ENCODE measurements at places on chromosomes 3 and 15. TPM values are rescaled to one million over a fixed set of nuclear protein-coding genes. Genes with fewer than 3 reads are reported as not detected.

- peak overlapping the region; percentile 73 for H3K4me3 ChIP-seq
- DNase-seq = no peak
- H3K4me1 ChIP-seq = peaks cover 71% of the 10 kb centered on the region
- H3K36me3 ChIP-seq = peaks cover 4% of the 10 kb centered on the region
- H3K27me3 ChIP-seq = no peaks in the 10 kb centered on the region
- H3K27ac ChIP-seq = peak overlapping the region; percentile 95
Measured at GRCh38 chr3:190048932-190049441, 71.7 kb downstream of the P3H2 start.

DNA sequence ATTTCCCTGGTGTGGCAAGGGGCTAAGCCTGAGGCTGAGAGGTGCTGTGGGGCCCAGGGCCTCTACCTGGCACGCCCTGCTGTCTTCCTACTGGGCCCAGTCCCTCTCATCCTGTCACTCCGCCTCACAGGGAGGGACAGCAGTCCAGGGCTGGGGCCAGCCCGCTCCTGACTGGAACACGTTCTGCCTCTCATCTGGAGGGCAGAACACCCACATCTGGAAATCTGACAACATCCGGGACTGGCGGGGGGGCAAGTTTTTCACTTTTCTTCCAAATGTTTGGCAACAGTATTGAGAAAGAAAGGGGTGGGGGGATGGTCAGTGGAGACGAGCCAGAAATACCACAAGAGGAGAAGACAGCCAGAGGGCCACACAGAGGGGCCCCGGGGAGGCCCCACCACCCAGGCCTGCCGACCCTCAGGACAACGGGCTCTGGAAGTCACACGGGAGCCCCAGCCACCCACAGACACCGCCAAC is 1.8 kb upstream of the MYL3 start:
- H3K4me3 ChIP-seq = no peak overlapping the region
- peaks cover 2% of the 10 kb centered on the region for H3K4me1 ChIP-seq
- no peak overlapping the region for H3K27ac ChIP-seq
- DNase-seq = no peak
- peaks cover 5% of the 10 kb centered on the region for H3K27me3 ChIP-seq

- H3K4me1 ChIP-seq = peaks cover 40% of the 10 kb centered on the region
- H3K36me3 ChIP-seq = no peaks in the 10 kb centered on the region
- DNase-seq = no peak
- no peak overlapping the region for H3K4me3 ChIP-seq
Measured at GRCh38 chr3:66048051-66048395, 9.3 kb upstream of the MAGI1 start.

- H3K27me3 ChIP-seq = no peaks in the 10 kb centered on the region
- peak overlapping the region; percentile 55 for H3K4me3 ChIP-seq
- DNase-seq = no peak
- H3K27ac ChIP-seq = peak overlapping the region; percentile 83
Measured at GRCh38 chr3:11591391-11592282, 52.1 kb downstream of the VGLL4 start.

DNA sequence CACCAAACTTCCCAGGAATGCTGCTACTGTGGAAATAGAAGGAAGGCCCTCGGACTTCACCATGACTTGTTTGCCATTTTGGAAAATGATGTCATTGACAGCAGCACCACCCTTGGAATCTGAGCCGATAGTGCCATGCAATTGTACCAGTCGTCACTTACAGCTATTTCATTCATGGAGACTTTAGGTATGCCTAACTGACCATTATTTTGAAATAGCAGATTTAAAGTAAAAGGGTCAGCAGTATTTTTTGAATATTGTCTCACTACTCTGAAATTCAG is 66.0 kb upstream of the ARL8B start:
- no peak overlapping the region for H3K27ac ChIP-seq
- peaks cover 15% of the 10 kb centered on the region for H3K4me1 ChIP-seq
- H3K4me3 ChIP-seq = no peak overlapping the region
- no peaks in the 10 kb centered on the region for H3K36me3 ChIP-seq
- DNase-seq = no peak
- peaks cover 10% of the 10 kb centered on the region for H3K27me3 ChIP-seq

GRCh38 chr3:157255797-157256196 is 95.8 kb upstream of the CCNL1 start:
- DNase-seq = no peak
- H3K36me3 ChIP-seq = no peaks in the 10 kb centered on the region
- H3K4me3 ChIP-seq = no peak overlapping the region
- peaks cover 4% of the 10 kb centered on the region for H3K4me1 ChIP-seq
- no peaks in the 10 kb centered on the region for H3K27me3 ChIP-seq

PIGX gene
- 26.6 TPM for total RNA-seq

CAPN3 gene
- 5.1 TPM for total RNA-seq

DNA sequence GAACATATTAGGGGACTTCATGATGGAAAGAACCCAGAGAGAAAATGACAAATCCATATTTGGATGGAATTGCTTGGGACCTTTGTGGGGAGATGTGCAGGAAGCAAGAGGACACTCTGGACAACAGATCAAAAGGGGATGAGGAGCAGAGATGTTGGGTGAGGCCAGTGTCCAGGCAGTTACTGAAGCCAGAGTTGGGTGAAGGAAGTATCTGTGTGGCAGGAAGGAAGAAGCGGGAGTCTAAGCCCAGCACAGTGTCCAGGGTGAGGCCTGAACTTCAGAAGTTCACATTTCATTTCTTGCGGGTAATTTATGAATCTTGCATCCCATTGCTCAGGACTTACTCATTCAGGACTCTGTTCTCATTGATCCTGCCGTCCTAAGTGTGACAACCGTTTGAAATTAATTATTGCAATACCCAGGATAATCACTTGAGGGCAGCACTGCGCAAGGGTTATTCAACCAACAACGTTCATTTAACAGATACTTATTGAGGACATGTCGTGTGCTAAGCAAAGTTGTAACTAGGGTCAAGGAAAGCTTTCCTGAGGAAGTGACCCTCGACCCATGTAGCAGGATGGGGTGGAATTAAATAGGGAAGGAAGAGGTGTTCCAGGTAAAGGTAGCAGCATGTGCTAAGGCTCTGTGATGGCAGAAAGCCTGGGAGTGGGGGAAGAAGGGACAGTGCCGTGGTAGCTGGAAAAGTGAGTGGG is 61.3 kb upstream of the CMTM8 start:
- peaks cover 3% of the 10 kb centered on the region for H3K4me1 ChIP-seq
- no peak overlapping the region for H3K27ac ChIP-seq
- H3K4me3 ChIP-seq = no peak overlapping the region
- H3K36me3 ChIP-seq = peaks cover 2% of the 10 kb centered on the region

TRPC1 gene
- 16.6 TPM for total RNA-seq

DNA sequence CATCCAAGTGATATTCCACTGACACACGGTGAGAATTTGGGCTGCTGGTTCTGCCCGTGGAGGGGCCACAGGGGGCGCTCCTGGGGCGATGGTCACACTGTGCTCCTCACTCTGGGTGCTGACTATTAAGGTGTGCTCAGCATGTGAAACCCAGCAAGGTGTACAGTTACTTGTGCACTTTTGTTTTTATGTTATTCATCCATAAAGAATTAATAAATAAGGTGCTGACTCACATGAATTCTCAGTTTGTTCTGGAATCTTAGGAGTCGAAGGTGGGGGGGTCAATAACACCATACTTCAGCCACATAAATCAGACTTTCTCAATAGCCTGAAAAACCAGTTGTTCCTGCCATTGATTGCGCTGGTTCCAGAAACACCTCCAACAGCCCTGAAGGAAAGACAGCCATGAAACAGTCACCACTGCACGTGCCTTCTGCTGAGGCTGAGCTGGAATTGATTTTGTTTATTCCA is 53.5 kb upstream of the SPATA12 start:
- H3K4me3 ChIP-seq = no peak overlapping the region
- peak overlapping the region; percentile 77 for H3K27ac ChIP-seq
- H3K36me3 ChIP-seq = no peaks in the 10 kb centered on the region
- no peak for DNase-seq
- peaks cover 25% of the 10 kb centered on the region for H3K4me1 ChIP-seq

DNAH12 gene
- total RNA-seq = 0.08 TPM

DPP8 gene
- total RNA-seq = 34.2 TPM

IRAK2 gene
- total RNA-seq = 1.3 TPM

DNA sequence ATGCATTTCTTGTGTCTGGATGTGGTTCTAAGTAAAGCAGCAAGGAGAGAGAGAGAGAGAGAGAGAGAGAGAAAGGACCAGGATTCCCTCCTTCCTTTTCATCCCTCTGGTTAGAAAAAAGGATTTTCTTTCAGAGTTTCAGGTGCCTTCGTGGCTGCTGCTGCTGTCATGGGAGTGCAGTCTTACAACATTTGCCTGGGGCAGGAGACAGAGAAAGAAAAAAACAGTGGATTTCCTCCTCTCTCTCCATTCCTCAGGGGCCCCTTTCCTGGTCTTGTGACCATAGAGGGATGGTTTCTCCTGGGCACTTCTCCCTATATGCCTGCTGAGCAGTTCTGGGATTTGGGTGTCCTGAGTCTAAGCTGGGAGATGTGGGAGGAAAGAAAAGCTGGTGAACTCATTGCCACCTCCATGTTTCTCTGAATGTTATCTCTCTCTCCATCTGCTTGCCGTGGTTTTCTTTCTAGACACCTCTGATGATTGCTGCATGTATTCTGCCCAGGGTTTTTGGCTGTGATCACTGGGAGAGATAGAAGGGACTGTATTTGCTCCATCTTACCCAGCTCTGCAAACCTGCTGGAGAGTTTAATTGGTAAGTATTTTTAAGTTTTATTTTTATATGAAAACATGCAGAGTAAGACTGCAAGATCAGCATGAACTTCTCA is 142.4 kb upstream of the RGMA start:
- no peak overlapping the region for H3K4me3 ChIP-seq
- H3K27me3 ChIP-seq = no peaks in the 10 kb centered on the region
- H3K36me3 ChIP-seq = no peaks in the 10 kb centered on the region
- no peak for DNase-seq
- H3K27ac ChIP-seq = no peak overlapping the region

SLC9C1 gene
- not detected for total RNA-seq

DNA sequence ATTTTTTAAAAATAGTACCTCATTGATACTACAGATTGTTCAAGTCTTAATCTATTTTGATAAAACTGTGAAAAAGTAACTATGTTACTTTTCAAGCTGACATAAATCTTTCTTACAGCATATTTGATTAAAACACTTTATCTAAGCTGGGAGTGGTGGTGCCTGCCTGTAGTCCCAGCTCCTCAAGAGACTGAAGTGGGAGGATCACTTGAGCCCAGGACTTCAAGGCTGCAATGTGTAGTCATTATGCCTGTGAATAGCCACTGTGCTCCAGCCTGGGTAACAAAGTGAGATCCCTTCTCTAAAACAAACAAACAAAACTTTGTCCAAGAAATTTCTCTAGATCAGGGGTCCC is 59.6 kb upstream of the NEDD4 start:
- no peak overlapping the region for H3K4me3 ChIP-seq
- H3K27ac ChIP-seq = no peak overlapping the region
- H3K36me3 ChIP-seq = no peaks in the 10 kb centered on the region
- no peaks in the 10 kb centered on the region for H3K27me3 ChIP-seq
- DNase-seq = no peak
- no peaks in the 10 kb centered on the region for H3K4me1 ChIP-seq

- no peak for DNase-seq
- peaks cover 44% of the 10 kb centered on the region for H3K36me3 ChIP-seq
- H3K27ac ChIP-seq = no peak overlapping the region
- peaks cover 4% of the 10 kb centered on the region for H3K4me1 ChIP-seq
- no peak overlapping the region for H3K4me3 ChIP-seq
Measured at GRCh38 chr15:85748729-85749128, 46.0 kb downstream of the KLHL25 start.

DNA sequence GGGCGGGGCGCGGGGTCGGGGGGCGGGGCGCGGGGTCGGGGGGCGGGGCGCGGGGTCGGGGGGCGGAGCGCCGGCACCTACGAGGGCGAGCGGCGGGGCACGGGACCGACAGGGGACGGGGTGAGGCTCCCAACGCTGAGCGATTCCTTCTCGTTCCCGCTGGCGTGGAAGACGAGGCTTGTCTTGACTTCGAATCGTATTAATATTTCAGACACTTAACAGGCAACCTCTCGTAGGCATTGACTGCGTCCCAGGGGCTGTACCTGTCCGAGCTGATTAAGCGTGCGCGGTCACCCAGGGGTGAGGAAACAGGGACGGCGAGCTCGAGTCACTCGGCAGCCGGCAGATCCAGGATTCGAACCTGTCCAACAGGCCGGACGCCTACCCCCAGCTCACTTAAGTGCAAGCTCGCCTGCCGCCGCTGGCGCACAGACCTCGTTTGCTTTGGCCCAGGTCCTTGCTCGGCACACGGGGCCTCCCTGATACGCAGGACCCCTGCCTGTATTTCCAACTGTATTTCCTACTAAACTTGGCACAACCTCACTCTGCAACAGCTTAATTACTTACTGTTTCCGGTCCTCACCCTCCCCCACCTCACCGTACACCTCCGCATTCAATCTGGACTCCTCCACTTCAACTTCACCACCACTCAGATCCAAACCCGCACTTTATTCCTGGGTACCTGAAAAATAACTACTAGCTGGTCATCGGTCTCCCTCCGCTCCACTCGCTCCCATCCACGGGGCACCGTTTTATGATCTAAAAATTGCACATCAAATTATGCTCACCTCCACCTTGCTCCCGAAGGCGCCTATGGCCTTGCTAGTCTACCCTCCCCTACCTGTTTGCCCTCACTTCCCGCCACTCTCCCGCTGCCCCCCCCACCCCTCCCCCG is 722 bp upstream of the ZXDC start:
- H3K27me3 ChIP-seq = no peaks in the 10 kb centered on the region
- peaks cover 6% of the 10 kb centered on the region for H3K36me3 ChIP-seq
- H3K4me3 ChIP-seq = peak overlapping the region; percentile 75
- DNase-seq = no peak
- peaks cover 37% of the 10 kb centered on the region for H3K4me1 ChIP-seq

- H3K4me3 ChIP-seq = no peak overlapping the region
- DNase-seq = no peak
- H3K4me1 ChIP-seq = peaks cover 4% of the 10 kb centered on the region
Measured at GRCh38 chr15:80242132-80242769, 9.8 kb downstream of the CTXND1 start.

DNA sequence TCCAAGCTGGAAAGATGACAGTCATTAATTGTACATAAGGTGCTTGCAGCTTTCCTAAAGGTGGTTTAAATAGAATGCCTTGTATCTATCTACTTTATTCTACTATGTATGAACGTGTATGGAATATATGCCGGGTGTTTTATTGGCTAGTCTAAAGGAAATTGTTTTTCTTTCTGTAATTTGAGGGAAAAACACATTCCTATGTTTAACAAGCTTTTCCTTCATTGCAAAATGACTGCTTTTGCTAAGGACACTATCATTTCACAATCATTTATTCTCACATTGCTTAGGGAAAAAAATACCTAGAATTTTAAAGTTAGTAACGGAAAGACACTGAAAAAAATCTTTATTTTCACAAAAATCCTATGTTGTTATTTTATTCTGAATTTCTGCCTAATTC is 141.7 kb downstream of the WDR76 start:
- H3K4me1 ChIP-seq = no peaks in the 10 kb centered on the region
- H3K27ac ChIP-seq = no peak overlapping the region
- H3K36me3 ChIP-seq = no peaks in the 10 kb centered on the region
- peaks cover 40% of the 10 kb centered on the region for H3K27me3 ChIP-seq
- no peak overlapping the region for H3K4me3 ChIP-seq
- no peak for DNase-seq

GADL1 gene
- total RNA-seq = not detected

CIAO2A gene
- 33.8 TPM for total RNA-seq

GRCh38 chr15:74427607-74428441 is 5.9 kb downstream of the SEMA7A start:
- H3K36me3 ChIP-seq = no peaks in the 10 kb centered on the region
- no peak overlapping the region for H3K4me3 ChIP-seq
- no peak for DNase-seq
- no peak overlapping the region for H3K27ac ChIP-seq
- peaks cover 14% of the 10 kb centered on the region for H3K27me3 ChIP-seq
- peaks cover 6% of the 10 kb centered on the region for H3K4me1 ChIP-seq

SLC12A6 gene
- total RNA-seq = 58.7 TPM

GRCh38 chr3:101976473-101976872 is 127.2 kb downstream of the NFKBIZ start:
- no peak overlapping the region for H3K4me3 ChIP-seq
- no peak for DNase-seq
- H3K27me3 ChIP-seq = peaks cover 25% of the 10 kb centered on the region
- no peak overlapping the region for H3K27ac ChIP-seq
- H3K4me1 ChIP-seq = peaks cover 3% of the 10 kb centered on the region

Measured in osteocyte (in vitro differentiated cells).